HCEC 1CT (cell line): ENCODE measurements at places on chromosomes 11 and 22.

GRCh38 chr11:63871962-63872799, 33.3 kb downstream of the MARK2 start:
- peak; percentile 91 for DNase-seq

GRCh38 chr11:133904818-133905515, 51.8 kb downstream of the IGSF9B start:
- DNase-seq: no peak

DNA sequence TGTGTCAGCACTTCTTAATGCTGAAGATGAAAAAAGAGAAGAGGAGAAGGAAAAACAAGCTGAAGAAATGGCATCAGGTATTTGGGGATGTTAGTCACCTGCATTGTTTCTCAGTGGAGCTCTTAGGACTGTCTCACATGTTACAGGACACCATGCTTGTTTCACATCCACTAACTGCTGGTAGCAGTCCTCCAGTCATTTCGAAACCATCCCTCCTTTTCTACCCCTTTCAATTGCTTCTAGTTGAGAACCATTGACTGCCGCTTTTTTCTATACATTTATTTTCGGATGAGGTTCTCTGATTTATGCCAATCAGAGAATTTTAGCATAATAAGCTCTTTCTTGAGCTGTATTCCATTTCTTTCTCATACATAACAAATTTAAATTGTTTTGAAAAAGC, 21.5 kb downstream of the BIRC2 start:
- no peak for DNase-seq

DNA sequence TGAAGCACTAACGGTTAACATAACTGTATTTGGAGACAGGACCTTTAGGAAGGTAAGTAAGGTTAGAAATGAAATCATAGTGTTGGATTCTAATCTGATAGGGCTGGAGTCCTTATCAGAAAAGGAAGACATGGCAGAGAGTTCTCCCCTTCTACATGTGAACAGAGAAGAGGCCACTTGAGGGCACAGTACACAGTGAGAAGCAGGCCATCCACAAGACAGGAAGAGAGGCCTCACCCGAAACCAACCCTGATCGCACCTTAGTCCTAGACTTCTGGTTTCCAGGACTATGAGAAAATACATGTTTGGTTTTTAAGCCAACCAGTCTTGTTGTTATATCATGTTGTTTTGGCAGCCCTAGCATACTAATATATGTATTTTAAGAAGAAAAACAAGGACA, 170.0 kb downstream of the LRRC4C start:
- no peak for DNase-seq

GRCh38 chr11:97794876-97795275, 1225.9 kb upstream of the CNTN5 start:
- no peak for DNase-seq

DNA sequence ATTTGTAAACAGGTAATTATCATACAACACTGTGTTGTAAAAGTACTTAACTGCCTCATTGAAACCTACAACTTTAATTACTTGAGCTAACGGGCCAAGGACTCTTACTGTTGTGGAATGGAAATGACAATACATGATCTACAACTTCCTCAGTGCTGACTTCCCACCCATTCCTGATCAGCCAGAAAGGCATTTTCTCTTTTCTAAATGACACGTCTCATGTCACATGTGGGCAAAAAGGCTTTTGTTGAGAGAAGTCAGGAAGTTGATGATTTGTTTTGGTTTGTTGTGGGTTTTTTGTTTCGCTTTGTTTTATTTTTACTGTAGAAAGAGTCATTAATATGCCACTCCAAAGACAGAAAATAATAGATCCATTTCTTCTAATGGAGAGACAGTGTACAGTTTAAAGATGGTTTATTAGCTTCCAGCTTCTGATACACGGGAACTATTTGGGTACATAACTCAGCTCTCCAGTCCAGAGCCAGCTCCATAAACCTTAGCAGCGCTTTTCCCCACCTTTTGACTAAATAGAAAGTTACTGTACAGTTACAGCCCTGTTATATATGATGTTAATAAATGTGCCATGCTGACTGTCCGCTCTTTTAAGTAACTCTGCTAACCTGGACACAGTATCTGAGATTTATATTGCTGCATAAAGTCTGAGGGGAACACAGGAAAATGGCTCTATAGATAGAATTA, 509.4 kb upstream of the API5 start:
- DNase-seq: no peak

DNA sequence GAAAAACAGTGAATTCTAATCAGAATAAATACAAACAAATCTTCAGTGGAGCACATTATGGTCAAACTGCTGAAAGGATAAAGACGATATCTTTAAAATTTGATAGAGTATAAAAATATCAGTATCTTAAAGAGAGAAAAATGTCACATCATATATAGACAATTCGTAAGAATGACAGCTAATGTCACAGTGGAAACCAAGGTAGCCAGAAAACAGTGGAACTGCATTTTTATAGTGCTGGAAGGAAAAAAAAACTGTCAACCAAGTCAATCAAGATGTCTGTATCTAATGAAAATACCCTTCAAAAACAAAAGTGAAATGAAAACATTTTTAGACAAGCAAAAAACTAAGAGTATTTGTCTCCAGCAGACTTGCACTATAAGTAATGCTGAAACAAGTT, 73.4 kb upstream of the HMGXB4 start:
- no peak for DNase-seq

GRCh38 chr11:14111496-14111895, 149.0 kb downstream of the SPON1 start:
- no peak for DNase-seq

- DNase-seq: no peak
These were observed 65.1 kb upstream of the PITPNB start for GRCh38 chr22:27984001-27984695.

DNA sequence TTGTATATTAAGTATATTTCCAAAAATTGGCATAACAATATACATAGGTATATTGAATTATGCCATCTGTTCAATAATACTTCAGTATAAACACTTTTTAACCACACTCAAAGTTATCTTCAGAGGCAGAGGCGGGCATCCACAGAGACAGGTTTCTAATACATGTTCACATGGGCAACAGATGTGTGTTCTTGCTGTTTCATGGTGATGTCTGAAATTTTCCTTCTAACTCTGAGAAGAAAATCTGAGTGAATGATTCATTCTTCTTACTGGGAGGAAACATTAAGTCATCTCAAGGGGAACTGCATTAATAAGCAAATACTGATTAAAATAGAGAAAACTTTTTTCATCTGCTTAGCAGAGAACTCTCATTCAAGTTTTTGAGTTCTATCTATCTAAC, 1074.5 kb downstream of the LRRC4C start:
- peak; percentile 77 for DNase-seq

- DNase-seq: no peak
These were observed 345.1 kb downstream of the FAT3 start for GRCh38 chr11:92569726-92570125.

DNA sequence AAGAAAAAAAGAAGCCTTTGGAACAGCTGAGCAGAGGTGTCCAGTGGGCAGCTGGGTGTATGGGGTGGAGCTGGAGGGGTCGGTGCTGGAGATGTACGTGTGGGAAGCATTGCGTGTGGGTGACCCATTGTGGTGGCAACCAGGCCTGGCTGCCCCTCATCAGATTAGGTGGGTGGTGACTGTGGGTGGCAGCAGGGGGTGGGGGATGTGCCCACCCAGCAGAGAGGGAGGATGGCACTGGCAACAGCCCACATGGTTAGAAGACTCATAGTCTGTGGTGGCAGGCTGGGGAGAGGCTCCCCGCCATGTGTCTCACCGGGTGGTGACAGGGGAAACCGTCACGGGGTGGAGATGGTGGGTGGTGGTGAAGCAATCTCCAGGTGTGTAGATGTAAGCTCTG, 27.6 kb downstream of the TP53I11 start:
- no peak for DNase-seq

- DNase-seq: no peak
These were observed 195.1 kb upstream of the PLET1 start for GRCh38 chr11:112455791-112456190.

DNA sequence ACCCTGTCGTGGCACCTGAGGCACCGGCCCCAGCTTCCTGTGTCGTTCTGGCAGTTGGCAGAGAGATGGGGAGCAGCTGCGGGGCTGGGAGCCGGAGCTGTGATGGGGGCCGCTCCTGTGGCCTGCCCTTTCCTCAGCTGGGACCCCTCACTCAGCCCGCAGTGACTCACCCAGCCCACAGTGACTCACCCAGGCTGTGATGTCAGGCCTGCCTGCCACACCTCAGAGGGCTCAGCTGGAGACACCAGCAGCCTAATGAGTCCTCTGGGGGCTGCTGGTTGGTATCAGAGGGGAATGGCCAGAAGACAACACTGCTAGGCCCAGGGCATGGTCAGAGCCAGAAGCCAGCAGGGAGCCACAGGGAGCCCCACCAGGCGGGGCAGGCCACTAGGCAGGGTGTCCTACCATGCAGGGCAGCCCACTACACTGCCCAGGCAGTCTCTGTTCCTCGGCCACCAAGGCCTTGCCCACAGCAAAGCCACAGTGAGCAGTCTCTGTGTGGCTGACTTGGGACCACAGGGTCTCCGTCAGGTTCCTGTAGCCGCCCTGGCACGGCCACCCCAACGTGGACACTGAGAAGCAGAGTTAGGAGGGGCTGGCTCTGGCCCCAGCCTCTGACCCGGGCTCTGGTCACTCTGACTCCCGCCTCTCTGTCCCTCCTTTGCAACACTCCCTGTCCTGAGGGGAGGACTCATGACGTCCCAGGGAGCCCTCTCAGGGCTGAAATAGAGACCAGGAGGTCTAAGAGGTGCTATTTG, 4.2 kb upstream of the FXYD2 start:
- peak; percentile 30 for DNase-seq

DNA sequence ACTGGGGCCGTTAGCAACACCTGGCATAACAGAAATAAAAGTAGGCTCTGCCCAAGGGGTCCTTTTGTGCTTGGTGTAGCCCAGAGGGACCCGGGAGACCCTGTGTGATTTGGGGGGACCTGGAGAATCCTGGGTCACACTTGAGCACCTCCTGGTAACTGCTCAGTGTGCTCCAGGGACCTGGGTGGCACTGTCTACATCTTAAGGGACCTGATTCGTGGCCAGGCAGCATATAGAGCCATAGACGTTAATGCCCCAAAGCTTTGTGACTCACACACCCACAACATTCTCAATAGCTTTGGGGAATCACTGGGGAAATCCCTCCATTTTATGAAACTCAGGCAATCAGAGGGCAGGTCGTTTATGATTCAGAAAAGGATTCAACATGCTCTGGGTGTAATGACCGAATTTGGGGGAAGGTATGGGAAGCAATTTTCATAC, 3.6 kb upstream of the IGF2 start:
- peak; percentile 53 for DNase-seq

DNA sequence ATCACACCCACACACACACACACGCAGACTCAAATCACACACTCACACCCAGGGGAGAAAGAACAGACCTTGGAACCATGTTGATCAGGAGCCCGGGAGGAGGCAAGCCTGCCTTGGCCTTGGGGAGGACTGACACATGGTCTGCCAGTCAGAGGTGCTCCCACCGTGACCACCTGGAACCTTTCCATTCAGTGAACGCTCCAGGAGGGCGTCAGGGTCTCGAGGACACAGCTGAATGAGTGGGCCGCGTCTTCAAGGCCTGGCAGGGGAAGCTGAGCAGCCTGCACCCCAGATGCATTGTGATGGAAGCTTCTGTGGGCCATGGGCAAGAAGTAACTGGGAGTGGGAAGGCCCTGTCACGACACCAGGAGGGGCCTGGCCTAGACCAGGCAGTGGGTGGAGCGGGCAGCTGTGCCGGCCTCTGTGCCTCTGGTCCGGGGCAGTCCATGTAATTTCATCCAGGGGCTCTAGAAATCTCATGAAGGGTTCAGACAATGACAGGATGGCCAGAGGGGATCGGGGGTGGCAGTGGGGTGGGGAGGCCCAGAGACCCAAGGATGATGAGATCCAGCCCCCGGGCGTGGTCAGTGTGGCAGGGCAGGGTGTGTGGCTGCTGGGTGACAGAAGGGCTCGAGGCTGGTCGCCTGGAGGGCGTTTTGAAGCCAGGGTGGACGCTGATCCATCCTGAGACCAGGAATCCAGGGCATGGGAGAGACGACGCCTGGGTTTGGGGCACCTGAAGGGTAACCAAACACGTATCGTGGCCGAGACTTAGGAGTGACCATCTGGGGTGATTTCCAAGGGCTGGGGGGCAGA, 53.7 kb downstream of the IGF2 start:
- DNase-seq: no peak

GRCh38 chr22:46349681-46350080, 14.2 kb downstream of the TRMU start:
- no peak for DNase-seq

DNA sequence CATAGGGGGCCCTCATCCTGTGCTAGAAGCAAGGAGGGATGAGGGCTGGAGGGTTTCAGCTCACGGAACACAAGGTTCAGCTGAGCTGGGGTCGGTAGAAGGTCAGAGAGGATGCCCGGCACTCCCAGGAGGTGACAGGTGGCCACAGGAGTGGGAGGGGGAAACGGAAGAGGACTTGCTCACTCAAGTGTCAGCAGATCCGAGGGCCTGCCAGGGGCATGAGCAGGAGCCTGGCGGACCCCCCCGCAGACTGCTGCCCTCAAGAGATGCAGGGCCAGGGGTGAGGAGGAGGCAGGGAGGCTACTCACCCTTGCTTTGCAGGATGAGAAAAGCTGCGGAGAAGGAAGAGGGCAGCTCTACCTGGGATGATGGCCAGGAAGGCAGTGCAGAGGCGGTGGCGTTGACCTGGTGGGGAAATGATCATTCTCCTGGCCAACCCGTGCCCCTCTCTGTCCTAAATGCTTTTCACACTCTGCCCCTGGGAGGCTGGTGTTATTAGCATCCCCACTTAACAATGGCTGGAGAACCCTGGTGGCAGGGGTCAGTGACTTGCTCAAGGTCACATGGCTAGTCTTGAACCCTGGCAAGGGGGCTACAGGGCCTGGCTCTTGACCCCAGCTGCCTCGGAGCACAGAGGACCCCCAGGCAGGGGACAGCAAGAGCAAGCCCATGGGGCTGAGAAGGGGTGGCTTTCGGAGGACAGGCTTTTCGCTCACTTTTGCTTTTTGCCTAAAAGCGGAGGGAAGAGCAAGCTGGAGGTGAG, 30.1 kb upstream of the CSNK1E start:
- no peak for DNase-seq

DNA sequence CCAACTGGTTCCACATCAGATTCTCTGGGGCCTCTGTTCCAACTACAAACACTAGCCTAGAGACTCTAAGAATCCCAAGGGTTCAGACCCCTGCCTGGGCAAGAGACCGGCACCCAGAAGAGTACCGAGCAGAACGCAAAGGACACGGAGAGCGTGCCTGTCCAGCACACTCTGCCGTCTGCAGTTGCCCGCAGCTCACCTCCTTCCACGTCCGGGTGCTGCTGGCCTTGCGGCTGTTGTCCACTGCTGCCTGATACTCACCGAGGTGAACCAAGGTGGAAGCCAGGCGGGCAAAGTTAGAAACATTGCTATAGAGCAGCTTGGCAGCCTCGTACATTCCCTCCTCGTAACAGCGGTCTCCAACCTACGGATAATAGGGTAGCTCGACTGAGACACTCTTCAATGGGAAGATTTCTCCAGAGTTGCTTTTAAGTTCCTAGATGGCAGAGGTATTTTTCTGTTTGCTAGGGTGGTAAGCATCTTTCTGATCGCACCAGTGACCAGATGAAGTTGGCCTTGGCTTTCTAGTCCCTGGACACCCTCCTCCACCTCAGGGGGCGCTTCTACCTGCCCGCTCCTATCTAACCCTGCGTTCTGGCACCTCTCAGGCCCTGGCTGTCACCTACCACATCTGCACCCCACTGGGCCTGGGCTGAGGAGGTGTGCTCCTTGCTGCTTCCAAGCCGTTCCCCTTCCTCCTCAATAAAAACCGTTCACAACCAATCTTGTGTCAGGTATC, 22.8 kb upstream of the SLC25A1 start:
- no peak for DNase-seq
